ENCODE measurements at places on chromosomes 11 and 22.

DNA sequence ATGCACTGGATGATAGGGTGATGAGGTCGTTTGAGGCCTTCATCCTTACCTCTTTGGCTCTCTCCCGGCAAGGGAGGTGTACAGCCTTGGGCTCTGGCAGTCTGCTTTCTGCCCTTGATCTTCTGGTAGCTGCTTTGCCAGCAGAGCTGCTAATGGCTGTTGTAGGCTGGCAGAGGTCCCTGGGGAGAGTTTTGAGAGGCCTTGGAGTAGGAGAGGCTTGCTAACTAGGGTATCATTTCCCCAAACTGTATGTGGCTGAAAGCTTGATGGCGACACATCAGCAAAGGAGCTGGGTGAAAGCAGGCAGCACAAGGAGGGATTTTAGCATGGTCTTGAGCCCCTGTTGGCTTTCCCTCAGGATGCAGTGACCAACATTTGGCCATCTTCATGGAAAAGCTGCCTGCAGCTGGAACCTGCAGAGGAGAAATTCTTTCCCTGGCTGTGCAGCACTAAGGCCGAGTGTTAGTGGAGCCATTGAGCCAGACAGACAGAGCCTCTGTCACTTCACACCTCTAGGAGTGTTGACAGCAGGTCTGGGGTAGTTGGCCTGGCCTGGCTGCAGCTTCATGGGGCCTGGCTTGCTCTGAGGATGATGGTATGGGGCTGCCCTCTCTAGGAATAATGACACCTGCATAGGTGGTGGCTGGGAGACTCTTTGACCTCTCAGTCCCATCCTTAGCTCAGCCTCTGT lies 3.5 kb upstream of the AMPD3 start:
- DNase-seq: no peak

GRCh38 chr22:46482056-46482675 lies 55.3 kb downstream of the CELSR1 start:
- no peak for DNase-seq

GRCh38 chr11:10275714-10276113 lies 18.3 kb downstream of the SBF2 start:
- no peak for DNase-seq

- DNase-seq: no peak
Measured at GRCh38 chr11:103396237-103396636, 287.0 kb downstream of the DYNC2H1 start.

- no peak for DNase-seq
Measured at GRCh38 chr22:31537019-31537535, 40.7 kb downstream of the SFI1 start.

GRCh38 chr11:10592331-10592730 lies 23.9 kb upstream of the LYVE1 start:
- DNase-seq: no peak

DNA sequence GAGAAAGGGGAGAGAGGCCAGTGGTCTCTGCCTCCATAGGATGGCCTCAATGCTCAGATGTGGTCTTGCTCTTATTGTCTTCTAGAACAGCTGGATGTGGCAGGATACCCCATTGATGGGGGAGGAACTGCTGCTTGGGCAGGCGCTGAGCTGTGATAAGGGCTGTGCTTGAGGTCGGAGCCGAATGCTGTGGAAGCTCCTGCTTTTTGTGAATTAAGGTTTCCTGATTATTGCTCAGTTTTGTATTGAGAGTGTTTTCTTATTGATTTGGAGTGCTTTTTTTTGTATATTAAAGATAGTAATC lies 57.2 kb downstream of the CABIN1 start:
- no peak for DNase-seq

DNA sequence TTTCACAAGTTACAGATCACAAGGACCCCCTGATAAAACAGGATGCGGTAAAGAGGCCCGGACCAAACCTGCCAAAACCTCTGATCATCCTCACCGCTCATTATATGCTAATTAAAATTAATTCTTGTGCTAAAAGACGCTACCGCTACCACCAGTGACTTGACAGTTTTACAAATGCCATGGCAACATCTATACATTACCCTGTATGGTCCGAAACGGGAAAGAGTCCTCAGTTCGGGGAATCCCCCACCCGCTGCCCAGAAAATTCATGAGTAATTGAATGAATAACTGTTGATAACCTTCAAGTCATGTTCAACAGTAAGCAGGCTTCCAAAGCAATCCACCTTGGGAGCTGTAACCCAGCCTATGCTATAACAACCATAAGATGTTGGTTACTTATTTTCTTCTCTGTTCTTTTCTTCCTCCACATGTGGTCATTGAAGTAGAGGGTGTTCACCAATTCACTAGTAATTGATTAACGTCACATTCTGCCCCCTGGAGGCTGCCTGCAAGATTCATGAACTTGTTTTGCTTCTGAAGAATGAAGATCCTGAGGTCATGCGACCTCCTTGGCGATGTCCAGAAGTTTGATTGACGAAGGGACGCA lies 20.6 kb downstream of the APOBEC3H start:
- DNase-seq: no peak

DNA sequence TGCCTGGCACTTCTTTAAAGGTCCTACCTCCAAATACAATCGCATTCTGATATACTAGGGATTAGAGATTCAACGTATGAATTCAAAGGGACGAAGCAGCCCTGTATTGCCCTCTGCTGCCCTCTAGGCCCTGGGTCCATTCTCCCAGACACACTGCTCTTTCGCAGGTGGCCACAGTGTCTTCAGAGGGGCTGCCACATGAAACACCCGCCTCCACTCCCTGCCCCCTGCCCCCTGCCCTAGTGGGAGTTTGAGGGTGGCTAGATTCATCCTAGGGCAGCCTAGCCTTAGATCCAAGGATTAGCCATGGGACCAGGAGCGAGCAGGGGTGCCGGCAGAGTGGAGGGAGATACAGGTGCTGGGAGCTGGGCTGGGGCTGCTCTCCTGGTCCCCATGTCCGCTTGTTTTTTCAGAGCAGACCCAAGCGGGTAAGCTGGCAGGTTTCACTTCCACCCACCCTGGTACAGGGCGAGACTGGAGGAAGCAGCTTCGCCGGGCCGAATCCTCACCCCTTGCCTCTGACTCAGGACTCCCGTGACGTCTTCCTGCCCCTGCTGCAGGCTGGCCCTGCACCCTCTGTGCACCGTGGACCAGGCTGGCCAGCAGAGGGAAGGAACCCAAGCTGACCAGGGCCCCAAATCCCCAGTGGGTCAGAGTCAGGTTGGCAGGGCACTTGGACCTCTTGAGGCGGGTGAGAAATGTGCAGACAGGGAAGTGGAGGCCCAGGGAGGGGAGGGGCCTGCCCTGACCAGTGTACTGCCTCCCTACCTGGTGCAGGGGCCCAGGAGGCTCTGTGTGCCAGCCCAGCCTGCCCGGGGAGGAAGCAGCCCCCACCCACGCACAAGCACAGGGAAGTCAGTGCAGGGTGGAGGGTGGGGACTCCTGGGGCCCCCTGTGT lies 28.4 kb upstream of the HMOX1 start:
- DNase-seq: peak; percentile 47

- no peak for DNase-seq
Measured at GRCh38 chr11:116517584-116517983, 255.2 kb downstream of the BUD13 start.

All from omental fat pad (tissue), 4 donors.